ENCODE measurements at places on chromosomes 13 and 19.

DNA sequence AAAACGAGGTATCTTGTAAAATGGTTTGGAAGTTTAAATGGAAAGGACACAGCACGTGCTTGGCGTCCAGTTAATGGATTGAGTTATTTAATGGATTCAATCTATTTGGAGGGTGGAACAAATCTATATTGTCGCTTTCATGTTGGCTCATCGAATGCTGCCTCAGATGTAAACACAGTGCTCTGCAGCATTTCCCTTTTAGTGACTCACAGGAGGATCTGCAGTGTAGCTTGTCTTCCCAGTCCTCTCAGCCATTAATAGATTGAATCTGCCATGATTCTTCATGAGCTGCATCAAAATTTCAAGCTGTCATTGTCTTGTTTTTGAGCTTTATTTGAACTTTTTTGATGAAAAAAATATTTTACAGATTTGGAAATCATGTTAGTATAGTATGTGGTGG lies 44.7 kb downstream of the DHRS12 start:
- peak; percentile 81 for DNase-seq

- no peak for DNase-seq
Observed at GRCh38 chr19:40411125-40411842, 1.9 kb downstream of the PRX start.

- no peak for DNase-seq
Observed at GRCh38 chr13:112730157-112730671, 40.4 kb downstream of the ATP11A start.

- DNase-seq, result no peak
Observed at GRCh38 chr19:55545443-55545842, at the start of gene SBK3. TSS of gene SBK3 (minus strand) at chr19:55545543. CDS start at chr19:55545543, 0 bp downstream.

DNA sequence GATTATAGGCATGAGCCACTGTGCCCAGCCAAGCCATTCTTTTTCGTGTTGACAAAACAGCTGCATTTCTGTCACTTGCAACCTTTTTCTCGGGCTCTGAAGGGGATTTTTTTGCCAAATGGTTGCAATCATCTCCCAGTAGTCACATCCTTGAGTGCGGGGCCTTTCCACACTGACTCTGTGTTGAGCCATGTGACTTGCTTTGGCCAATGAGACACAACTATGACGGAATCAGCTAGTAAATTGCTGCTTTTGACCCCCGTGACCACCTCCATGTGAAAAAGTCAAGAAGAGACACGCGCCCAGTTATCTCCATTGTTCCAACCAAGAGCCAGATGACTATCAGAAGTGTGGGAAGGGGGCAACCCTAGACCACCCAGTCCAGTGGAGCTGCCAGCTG lies 18.3 kb downstream of the NPHS1 start:
- DNase-seq, result no peak

- no peak for DNase-seq
Observed at GRCh38 chr13:28396053-28396452, 98.9 kb downstream of the FLT1 start.

- DNase-seq, result no peak
Observed at GRCh38 chr19:17402982-17403855, 2.2 kb downstream of the BST2 start.

DNA sequence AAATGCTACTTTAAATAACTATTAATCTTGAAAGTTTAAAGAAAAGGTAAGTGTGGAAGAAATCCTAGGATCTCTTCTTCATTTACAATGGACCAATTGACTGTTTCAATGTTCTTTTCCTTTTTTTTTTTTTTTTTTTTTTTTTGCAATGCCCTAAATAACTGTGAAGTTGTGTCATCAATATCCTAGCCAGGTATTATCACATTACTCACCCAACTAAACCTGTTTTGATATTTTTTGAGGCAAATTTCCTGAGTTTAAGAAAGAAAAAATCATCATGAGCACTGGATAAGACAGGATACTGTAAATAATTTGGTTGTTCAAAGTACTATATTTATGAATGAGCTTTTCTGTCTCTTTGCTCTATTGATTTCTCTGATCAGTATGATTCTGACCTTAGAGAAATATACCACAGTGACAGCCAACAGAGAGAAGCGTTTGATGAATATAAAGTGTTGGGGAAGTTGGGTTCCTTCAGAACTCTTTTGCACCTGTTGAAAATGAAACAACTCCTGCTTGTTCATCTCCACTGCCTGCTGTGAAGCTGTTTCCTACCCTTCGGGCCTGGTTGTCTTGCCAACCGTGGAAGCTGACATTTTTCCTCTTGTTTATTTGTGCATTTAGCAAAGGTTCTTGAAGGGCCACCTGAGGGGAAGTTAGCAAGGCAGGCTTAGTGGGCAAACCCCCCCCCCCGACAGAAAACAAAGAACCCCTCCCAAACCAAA lies 1220.5 kb upstream of the SLC10A2 start:
- DNase-seq, result peak; percentile 12

DNA sequence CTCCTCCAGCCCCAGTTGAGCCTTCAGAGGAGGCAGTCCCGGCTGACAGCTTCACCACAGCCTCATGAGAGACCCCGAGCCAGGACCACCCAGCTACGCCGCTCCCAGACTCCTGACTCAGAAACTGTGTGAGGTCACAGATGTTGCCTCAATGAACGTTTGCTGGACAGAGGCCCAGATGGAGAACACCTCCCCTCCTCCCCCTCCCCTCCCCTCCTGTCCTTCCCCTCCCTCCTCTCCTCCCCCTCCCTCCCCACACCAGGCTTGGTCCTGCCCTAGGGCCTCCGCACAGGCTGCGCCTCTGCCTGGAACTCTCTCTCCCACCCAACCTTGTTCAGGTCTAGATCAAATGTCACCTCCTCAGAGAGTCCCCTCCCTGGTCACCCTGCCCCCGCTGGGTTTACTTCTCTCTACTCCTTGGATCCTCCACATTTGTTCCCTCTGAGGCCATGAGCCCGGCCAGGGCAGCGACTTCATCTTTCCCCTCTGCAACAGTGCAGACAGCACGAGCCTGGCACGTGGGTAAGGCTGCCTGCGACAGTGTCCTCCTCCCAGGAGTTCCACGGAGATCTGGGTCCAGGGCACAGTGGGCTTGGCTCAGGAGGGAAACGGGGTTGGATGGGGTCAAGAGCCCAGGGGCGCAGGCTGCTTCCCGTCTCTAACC lies 17.4 kb downstream of the PIP5K1C start:
- peak; percentile 86 for DNase-seq

DNA sequence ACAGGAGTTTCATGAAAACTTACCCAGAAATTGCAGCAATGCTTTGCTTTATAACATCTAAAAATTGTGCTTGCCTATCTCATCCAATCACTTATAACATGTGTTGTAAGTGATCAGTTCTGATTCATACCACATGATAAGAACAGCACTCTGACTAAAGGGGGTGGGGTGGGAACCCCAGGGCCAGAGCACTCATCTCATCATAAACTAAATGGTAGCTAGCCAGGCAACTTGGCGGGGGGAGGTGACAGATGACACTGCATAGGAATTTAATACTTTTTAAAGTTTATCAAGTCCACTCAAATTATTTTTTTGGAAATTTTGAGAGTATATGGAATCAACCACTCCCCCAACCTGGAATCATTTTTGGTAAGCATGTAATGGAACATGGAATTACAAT lies 42.1 kb downstream of the FOXO1 start:
- peak; percentile 74 for DNase-seq

DNA sequence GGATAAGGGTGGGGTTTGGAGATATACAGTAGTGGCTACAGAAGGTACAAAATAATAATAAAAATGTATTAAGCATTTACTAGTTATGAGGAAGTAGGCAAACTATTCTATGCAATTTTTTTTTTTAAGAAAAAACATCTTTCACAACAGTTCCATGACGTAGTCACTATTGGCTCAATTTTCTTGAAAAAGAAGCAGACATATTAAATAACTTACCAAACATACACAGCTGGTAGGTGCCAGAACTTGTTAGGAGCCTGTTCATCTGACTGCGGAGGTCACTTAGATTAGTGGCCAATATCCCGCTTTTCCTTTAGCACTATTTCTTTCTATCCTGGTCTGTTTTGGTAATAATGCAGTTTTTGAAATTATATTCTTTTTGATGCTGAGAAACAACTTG lies 593.5 kb downstream of the KCTD12 start:
- peak; percentile 76 for DNase-seq

GRCh38 chr19:2976609-2977000 lies 759 bp upstream of the TLE6 start:
- no peak for DNase-seq

DNA sequence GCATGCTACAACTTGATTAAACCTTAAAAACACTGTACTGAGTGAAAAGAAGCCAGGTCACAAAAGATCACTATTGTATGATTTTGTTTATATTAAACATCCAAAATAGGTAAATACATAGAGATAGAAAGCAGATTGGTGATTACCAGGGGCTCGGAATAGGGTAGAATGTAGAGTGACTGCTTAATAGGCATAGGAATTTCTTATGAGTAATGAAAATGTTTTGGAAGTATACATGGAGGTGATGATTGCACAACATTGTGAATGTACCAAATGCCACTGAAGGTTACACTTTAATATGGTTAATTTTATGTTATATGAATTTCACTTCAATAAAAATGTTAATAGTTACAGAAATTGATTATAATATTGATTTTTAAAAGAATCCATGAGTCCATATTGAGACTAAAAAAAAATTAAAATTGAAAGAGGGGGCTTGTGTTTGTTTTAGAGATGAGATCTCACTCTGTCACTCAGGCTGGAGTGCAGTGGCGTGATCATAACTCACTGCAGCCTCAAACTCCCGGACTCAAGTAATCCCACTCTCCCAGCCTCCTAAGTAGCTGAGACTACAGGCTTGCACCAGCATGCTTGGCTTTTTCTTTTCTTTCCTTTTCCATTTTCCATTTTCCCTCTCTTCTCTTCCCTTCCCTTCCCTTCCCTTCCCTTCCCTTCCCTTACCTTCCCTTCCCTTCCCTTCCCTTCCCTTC lies 85.1 kb downstream of the FNDC3A start:
- peak; percentile 68 for DNase-seq

DNA sequence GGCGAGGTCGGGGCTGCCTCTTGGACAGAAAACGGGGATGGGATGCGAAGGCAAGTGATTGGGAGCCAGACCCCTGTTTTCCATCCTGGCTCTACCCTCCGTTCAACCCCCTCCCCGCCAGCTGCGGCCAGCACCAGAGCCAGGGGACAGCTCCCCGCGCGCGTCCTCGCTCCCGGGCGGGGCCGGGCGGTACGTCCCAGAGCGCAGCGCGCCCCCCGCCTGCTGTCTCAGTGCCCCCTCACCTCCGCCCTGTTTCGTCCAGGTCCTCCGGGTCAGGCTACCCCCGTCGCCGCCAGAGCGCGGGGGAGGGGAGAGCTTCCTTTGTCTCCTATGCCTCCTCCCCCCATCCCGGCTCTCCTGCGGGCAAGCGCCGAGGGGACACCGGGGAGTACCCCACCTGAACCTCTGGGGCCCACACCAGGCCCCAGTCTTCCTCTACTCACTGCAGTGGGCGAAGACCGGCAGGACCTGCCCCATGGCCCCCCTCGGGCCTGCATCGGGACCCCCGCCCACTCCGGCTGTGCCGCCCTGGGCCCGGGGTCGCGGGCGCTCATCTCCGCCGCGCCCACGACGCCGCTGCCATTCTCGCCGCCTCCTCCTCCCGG lies 396 bp downstream of the RTN2 start:
- DNase-seq, result no peak

All from iris pigment epithelial cell (primary cell).